ENCODE measurements at places on chromosomes 7 and 10.
A peak's percentile ranks its signal among the peaks of the same experiment; 100 is the strongest.

DNA sequence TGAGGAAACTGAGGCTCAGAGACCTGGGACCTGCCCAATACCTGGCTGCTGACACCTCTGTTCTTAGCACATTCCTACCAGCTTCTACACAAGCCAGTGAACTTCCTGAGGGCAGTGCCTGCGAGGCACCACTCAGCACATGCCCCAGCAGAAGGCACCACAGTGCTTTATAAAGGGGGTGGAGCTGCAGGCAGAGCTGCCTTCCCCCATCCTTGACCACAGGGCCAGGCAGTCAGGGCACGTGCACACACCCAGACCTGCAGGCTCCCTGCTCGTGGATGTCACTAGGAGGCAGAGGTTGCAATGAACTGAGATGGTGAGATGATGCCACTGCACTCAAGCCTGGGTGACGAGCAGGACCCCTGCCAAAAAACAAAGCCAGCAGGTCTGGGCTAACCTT lies 39.2 kb upstream of the TUBB8 start:
- no peak for DNase-seq

DNA sequence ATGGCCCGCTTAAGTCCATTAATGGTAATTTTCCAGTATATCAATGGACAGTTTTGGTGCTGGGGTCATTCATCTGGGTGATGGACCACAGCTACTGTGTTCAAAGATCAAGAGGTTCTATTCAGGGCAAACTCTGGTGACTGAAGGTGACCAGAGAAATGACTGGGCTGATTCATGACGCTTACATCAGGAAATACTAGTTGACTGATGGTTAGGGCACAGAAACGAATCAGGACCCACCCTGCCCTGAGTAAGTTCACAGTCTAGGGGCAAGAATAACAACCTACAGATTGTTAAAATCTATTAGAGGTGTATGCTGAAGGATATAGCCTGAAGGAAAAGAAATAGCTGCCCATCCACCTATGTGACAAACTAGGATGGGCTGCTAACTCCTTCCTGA lies 9.5 kb downstream of the NCAPG2 start:
- DNase-seq: no peak

DNA sequence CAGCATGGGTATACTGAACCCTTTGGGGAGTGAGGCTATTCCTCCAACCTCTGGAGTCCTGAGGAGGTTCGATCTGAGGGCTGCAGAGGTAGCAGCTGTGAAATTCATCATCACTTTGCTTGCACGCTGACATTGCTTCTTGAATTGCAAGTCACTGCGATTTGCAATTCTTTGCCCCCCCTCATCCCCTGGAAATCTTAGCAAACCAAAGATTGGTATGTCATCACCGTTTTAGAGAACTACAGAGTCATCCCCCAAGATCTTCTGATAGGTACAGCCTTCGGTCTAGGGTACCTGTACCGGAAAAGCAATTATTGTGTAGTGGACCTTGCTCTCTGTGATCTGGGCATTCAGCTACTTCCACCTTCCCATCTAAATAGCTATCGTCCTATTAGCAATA lies 192.6 kb downstream of the KLF6 start:
- DNase-seq: no peak

GRCh38 chr7:25770235-25770634 lies 381.8 kb upstream of the NFE2L3 start:
- no peak for DNase-seq

DNA sequence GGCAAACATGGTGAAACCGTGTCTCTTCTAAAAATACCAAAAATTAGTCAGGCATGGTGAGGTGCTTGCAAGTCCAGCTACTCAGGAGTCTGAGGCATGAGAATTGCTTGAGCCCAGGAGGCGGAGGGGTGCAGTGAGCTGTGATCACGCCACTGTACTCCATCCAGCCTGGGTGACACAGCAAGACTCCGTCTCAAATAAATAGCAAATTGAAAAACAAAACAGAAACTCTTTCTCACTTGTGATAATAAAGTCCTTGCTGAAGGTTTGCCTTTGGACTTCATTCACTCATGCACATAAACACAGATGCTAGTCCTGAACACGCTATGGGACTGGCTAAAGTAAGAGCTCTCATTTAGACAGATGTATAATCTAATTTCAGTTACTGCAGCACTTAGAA lies 37.6 kb downstream of the ANK3 start:
- no peak for DNase-seq

- DNase-seq: no peak
These were observed 600.4 kb downstream of the KCNMA1 start for GRCh38 chr10:77036993-77037734.

GRCh38 chr7:138226001-138226476 lies 149.8 kb downstream of the AKR1D1 start:
- DNase-seq: no peak

DNA sequence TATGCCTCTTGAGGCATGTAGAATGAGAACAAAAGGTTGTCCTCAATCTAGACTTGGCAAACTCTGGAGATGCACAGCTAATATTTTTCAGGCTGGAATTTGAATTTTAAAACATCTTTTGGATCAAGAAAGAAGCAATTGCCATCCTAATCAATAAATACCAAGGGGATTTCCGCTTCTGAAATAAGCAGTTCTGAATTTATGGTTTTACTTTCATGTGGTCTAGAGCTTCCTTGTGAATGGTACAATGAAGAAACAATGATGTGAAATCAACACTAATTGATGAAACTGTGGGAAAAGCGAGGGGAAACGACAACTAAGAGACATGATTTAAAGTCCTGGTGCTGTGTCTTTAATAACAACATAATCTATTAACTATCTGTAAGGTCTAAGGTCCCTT lies 1202.7 kb downstream of the SORCS3 start:
- no peak for DNase-seq

GRCh38 chr10:62188021-62188616 lies 80.5 kb downstream of the RTKN2 start:
- DNase-seq: no peak

DNA sequence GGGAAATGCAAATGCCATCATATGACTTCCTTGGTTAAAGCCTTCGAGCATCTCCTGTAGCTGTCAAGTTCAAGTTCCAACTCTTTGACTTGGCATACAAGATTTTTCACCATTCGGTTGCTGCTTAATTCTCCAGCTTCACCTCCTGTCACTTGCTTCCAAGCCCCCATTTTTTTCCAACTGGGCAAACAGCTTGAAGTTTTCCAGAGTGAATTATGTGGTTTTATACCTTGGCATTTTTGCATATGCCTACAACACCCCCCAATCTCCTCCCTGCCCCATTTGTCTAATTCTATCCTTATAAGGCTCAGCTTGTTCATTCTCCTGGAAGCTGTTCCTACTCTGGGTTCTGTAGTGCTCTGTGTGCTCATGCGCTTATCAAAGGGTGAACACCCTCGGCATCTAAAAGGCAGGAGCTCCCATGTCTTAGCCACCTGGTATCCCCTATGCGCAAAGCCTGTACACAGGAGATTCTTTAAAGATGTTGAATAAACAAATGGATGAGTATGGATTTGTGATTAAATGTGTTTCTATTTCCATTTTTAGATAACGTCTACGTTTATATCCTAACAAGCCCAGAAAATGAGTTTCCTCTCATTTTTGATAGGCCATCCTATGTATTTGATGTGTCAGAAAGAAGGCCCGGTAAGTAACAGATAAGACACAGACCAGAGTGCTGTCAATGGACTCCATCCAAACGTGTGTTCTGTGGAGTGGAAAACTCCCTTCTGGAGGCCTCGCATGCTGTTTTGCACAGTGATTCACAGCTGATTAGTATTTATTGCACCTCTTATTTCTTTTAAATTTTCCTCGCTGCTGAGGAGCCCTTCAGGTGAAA lies 52.5 kb downstream of the CDHR3 start:
- DNase-seq: no peak

DNA sequence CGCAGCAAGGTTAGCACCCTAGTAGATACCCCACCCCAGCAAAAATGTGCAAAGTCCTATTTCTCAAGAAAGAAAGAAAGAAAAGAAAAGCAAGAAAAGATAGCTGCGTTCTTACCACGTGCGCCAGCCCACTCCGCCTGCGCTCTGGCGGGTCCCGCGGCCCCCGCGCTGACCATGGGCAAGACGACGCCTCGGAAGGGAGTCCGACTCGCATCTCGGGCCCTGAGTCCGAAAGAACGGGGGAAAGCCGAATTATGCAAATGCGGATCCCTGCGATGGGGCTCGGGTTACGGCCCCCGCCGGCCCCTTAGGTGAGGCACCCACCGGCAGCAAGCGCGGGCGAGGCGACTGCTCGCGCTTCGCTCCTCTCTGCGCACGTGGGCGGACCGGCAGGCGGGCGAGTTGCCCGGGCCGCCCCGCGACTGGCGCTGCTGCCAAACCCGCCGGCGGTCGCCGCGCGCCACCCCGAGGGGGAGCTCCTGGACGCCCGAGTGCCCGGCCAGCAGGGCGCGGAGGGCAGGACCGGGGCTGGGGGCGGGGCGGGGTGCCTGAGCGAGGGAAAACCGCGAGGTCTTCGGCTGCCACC lies 2.4 kb upstream of the EGR2 start:
- peak; percentile 50 for DNase-seq
